ENCODE measurements at places on chromosomes 4 and X.

DNA sequence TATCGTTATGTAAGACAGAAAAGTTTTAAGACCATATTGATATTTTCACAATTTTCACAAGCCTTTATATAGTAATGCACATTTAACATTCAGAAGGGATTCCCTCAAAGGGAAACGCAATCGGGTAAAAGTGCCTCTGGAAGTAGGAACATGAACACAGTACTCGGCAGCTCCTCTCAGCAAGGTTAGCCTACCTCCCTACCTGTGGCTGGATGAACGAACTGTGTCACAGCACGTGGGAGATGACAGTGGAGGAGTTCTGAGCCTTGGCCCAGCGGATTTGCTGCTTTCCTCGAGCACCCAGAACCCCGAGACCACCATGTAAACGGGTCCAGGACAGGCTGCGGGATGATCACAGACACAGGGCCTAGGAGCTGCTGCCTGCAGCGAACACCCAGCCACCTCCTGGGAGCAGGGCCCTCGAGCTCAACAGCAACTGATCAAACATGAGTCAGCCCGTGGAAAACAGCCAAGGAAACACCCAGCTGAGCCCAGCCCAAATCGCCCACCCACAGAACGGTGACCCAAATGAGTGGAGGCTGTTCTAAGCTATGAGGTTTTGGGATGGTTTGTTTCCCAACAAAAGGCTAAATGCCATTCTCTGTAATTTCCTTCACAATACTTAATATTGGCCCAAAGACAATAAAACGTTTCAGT lies 30.4 kb downstream of the FAT1 start:
- no peaks in the 10 kb centered on the region for H3K36me3 ChIP-seq
- DNase-seq, result no peak
- H3K27me3 ChIP-seq, result no peaks in the 10 kb centered on the region
- H3K27ac ChIP-seq, result no peak overlapping the region

GRCh38 chr4:85776579-85776978 lies 301.6 kb downstream of the ARHGAP24 start:
- no peaks in the 10 kb centered on the region for H3K4me1 ChIP-seq
- no peaks in the 10 kb centered on the region for H3K27me3 ChIP-seq
- H3K27ac ChIP-seq, result no peak overlapping the region

DNA sequence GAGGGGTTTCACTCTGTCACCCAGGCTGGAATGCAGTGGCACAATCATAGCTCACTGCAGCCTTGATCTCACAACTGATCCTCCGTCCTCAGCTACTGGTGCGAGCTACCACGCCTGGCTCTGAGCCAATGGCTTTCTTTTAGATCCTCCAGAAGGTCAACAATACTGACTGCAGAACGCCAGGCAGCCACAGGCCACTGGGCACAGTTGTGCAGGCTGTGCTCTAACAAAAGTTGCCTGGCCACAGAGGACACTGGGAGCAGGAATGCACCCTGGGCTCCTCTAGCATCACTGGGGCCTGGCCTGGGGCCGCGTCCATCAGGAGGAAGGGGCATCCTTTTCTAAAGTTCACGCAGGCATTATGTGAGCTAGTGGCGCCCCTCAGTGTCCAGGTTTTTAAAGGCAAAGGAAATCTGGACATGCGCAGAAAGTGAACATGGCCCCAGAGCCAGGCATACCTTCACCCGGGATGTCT lies 14.9 kb upstream of the PORCN start:
- no peak for DNase-seq
- H3K27ac ChIP-seq, result no peak overlapping the region
- H3K4me1 ChIP-seq, result no peaks in the 10 kb centered on the region
- no peaks in the 10 kb centered on the region for H3K36me3 ChIP-seq

DNA sequence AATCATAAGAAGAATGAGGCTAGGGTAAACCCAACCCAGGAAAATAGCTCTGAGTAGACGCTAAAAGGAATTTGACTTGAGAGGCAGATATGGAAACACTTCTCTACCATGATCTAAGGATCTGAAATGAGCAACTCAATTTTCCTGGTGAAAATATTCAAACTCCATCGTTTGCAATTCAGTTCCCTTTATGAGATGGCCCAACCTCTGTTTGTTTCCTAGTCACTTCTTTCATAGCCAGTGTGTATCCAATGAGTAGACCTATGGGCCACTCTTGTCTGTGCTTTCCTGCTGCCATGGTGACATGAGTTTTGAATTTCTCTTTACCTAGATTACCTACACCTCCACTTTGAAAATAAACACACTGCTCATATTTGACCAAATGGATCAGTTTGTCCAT lies 176.2 kb upstream of the GPRIN3 start:
- no peak overlapping the region for H3K27ac ChIP-seq
- peaks cover 3% of the 10 kb centered on the region for H3K36me3 ChIP-seq
- H3K27me3 ChIP-seq, result peaks cover 11% of the 10 kb centered on the region
- H3K4me1 ChIP-seq, result no peaks in the 10 kb centered on the region
- H3K4me3 ChIP-seq, result no peak overlapping the region

- no peaks in the 10 kb centered on the region for H3K4me1 ChIP-seq
- no peaks in the 10 kb centered on the region for H3K36me3 ChIP-seq
- DNase-seq, result no peak
- no peak overlapping the region for H3K27ac ChIP-seq
These were observed 78.1 kb upstream of the BOD1L1 start for GRCh38 chr4:13705521-13706041.

DNA sequence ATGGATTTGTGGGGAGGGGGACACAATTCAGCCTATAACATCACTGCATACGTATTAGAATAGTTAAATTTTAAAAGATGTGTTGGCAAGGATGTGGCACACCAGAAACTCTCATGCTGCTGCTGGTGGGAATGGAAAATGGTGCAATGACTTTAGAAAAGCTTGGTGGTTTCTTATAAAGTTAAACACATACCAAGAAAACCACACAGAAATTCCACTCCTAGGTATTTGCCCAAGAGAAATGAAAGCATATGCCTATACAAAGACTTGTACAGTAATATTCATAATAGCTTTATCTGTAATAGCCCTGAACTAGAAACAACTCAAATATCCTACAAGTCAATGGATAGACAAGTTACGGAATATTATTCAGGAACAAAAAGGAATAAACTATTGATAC lies 71.3 kb upstream of the PDHA1 start:
- H3K27ac ChIP-seq, result no peak overlapping the region
- H3K4me3 ChIP-seq, result no peak overlapping the region
- no peaks in the 10 kb centered on the region for H3K27me3 ChIP-seq
- no peak for DNase-seq
- no peaks in the 10 kb centered on the region for H3K36me3 ChIP-seq

GRCh38 chrX:136822337-136823095 lies 41.8 kb upstream of the ARHGEF6 start:
- no peaks in the 10 kb centered on the region for H3K27me3 ChIP-seq
- no peaks in the 10 kb centered on the region for H3K4me1 ChIP-seq
- no peak for DNase-seq
- peaks cover under 1% of the 10 kb centered on the region for H3K36me3 ChIP-seq
